ENCODE measurements at places on chromosomes 2 and 18.

DNA sequence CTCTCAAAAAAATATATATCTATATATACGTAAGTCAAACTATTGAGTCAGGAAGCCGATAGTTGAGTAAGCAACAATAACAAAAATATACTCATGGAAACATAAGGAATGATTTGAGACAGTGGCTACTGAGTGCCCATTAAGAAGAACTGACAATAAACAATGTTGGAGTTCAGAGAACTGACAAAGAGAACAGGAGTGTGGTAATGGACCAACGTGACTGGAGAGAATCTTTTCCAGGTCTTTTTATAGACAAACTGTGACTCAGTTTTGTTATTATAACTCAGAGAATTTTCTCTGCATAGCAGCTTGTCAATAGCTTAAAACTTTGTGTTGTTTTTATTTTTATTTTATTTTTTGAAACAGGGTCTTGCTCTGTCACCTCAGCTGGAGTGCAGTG, 4.6 kb upstream of the GALM start:
- no peak for DNase-seq

- peak; percentile 15 for DNase-seq
These were observed 132.9 kb downstream of the BCL2 start for GRCh38 chr18:63186520-63187222.

- peak; percentile 36 for DNase-seq
These were observed 85.7 kb downstream of the ACTR2 start for GRCh38 chr2:65313126-65313953.

- no peak for DNase-seq
These were observed 13.1 kb downstream of the ASPRV1 start for GRCh38 chr2:69948032-69948962.

- no peak for DNase-seq
These were observed 24.3 kb upstream of the KCNF1 start for GRCh38 chr2:10887476-10887875.

DNA sequence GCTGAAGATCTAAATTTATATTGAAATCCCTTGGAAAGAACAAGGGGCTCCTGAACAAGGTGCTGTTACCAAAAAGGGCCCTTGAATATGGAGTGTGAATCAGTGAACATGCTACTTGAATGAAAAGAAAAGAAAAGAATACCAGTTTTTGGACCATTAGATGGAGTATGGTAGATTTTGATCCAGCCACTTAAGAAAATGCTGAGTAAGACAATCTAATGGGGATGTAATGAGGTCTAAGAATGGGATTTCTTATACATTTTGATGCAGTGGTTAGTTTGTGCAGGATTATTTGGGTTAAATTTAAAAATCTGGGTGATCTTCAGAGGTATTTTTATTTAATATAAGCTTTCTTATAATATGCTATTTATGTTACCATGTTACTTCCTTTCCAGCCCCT, 2003.0 kb upstream of the LRRTM1 start:
- no peak for DNase-seq

DNA sequence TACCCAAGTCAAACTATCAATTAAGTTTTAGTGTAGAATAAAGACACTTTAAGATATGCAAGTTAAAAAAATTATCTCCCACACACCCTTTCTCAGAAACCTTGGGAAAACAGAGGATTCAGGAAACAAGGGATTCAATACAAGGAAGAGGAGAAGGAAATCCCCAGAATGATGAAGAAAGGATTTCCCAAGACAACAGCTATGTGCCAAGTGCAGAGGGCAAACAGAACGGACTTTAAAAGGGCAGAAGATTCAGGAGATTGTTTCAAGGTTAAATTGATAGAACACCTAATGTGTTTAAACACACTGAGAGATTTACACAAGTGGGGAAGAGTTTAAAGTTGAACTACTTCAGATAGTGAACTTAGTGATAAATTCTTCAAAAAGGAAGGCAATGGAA, 71.5 kb upstream of the EPAS1 start:
- DNase-seq: no peak

DNA sequence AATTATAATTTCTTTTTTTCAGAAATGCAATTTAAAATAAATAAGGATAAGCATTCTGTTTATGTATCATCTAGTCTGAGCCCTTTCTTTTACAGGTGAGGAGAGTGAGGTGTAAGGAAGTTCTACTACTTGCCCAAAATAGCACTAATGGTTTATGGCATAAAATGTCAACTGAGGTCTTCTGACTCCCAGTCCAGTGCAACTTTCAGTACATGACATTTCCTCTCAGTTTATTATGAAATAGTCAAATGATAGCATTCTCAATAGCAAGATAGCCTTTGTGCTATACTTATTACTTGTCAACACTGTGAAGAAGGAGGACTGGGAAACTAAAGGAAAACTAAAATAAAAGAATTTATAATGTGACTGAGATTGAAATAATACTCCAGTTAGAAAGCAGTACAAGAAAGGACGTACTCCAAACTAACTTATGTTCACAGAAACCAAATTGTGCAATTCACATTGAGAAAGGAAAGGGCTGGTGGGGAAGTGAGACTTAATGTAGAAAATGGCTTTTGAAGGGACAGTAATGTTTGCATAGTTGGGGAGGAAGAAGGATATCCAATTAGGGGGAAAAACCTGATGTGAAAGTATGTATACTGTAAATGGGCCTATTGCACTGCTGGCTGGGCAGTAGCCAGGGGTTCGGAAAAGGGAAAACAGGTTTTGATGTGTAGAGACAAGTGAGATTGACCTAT, 166.7 kb upstream of the ZEB2 start:
- no peak for DNase-seq

- DNase-seq: peak; percentile 12
These were observed 21.1 kb downstream of the GPR45 start for GRCh38 chr2:105262651-105263091.

DNA sequence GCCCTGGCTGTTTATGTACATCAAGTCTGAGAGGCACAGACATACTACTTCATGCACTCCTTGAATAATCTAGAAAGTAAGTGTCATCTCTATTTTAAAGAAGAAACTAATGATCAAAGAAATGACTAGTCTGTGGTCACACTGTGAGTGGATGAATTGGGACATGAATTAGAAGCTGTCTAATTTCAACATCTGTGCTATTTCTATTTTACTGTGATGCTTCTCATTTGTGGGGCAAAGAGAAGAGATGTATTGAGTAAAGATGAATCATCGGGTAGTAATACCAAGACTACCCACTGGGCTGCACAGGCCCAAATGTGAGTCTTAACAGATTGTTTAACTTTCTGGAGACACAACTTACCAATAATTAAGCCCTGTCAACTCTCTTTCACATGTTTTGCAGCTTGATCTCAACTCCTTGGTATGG, 42.4 kb upstream of the MTIF2 start:
- peak; percentile 42 for DNase-seq

DNA sequence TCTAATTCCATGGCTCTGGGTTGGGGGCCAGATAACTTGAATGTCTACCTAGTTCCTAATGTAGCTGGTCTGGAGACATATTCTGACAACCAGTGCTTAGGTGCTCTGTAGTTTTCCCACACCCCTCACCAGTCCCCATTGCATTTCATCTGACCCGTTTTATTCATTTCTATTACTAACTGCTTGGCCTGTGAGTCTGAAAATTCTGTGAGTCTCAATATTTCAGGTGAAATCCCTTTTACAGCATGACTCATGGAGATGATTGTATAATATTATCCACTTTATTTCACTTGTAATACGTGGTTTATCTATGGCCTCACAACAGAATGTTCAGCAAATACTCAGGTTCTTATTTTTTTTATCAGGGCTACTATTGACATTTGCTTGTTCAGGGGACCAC, 103.7 kb upstream of the UGP2 start:
- DNase-seq: peak; percentile 31

DNA sequence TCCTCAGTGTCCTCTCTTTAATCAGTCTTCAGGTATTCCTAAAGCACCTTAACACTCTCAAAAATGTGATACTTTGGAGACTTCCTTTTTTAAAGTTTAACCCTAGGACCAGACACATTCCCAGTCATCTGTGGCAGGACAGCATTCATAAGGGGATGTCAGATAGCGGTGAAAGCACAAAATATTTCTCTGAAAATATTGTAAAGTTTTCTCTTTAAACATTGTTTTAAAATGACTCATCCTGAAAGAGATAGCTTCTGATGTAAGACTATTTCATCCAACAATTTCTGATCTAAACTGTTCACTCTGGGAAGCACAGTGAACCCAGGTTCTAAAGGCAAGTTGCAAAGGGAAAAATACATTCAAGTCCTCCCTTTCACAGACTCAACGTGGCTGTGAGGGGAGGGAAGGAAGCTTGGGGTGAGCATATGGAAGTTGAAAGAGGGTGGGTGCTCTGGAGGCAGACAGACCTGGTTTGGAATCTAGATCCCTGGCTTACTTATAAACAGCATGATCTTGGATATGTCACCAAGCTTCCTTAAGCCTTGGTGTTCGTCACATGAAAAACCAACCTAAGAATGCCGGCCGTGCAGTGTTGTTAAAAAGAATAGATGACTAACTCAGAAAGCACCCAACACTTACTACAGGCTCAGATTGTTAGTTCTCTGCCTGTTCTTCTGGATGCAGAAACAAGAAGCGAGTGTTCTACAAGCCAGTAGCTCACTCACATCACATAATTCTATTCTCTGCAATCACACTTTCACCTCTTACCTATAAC, 12.1 kb downstream of the GALNT14 start:
- no peak for DNase-seq

- DNase-seq: peak; percentile 5
These were observed 85.6 kb downstream of the IKZF2 start for GRCh38 chr2:213065583-213066442.

DNA sequence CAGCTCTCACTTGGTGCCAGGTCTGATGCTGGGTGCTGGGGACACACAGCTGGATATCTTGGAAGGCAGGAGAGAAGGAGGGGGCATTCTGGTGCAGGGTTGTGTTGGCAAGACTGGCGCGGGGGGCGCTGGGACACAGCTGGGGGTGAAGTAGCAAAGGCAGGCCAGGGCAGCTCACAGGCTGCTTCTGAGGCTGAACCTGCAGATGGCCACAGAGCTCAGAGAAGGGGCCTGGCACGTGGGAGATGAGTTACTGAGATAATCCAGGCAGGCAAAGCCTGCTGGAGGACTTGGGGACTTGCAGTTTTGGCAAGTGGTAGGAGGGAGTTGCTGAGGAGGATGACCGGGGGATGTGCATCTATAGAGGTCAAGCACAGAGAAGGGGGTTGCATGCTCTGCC, 16.2 kb upstream of the DGKD start:
- DNase-seq: no peak

DNA sequence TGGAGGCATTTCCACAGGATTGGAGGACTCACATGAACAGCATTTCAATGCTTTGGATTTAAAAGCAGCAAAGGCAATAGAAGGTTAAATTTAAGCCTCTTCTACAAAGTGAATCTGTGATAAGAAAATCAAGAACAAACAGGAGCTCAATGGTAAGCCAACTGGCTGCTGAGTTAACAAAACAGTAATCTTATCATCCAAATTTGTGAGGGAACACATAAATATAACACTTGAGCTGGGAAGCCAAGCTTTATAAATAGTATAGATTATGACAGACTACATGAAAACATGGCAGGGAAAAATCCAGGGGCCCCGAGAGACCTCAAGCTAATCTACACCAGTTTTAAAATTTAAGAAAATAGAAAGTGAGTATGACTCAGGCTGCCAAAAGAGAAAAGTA, 108.5 kb upstream of the PGAP1 start:
- no peak for DNase-seq

DNA sequence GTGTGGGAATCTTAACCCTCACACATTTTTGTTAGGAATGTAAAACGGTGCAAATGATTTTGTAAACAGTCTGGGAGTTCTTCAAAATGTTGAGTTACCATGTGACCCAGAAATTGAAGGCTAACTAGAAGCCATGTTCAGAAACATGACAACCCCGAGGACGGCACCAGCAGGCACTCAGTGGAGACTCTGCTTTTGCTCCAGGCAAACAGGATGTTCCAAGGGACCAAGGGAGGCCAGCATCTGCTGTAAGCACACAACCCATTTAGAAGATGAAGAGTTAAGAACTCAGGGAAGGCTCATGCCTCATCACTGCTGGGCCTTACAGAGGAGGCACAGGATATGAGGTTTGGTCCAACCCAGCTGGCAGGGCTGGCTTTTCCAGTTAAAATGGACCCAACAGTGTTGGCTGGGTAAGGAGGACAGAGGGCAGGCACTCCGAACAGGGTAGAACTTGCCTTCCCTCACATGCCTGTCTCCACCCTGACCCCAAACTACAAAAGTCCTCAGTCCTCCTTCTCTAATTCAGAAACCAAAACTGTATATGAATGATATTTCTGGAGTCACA, 23.6 kb downstream of the PARD6G start:
- DNase-seq: no peak

DNA sequence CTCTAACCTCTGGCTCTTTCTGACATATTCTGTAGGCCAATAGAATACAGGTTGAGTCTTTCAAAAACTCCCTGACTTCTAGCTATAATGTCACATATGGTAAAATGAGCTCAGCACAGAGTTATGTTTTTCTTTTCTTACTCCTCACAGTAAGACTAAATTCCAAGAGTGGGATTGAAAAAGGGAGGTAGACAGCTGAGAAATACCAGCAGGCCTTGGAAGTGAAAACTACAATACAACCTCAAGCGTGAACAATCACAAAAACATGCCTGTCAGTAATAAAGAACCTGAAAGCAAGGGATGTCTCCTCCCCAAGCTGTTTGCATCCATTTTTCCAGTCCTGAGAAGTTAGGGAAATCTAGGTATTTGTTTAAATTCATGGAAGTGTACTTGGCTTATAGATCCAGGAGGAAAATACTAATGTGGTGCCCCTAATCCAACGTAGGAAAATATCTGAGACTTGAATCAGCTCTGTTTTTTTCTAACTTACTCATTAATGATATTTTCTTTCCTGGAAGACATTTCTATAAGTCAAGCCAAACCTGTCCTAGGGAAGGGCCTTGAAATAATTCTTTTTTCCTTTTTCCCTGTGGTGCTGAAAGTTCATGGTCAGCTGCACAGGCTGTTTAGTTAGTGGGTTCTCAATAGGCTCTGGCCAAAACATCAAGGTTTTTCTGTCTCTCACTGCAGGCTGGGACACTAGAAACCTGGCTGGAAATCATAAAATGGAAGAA, 167.9 kb upstream of the SPATS2L start:
- peak; percentile 85 for DNase-seq

DNA sequence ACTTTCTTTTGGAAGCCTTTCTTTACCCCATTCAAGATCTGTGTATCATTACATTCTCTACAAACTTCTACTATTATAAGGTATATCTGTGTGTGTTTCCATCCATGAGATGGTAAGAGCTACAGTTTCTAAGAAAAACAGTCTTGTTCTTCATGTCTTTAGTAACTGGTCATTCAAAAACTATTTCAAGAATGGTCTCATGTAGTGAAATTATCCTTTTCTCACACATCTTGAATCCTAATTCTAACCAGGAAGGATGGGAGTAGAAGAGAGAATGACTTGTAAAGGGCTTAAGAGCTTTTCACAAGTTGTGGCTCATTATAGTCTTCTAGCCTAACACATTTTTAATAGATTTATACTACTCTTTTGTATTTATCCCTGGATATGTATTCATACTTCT, 47.3 kb downstream of the ROCK1 start:
- peak; percentile 61 for DNase-seq

GRCh38 chr2:205934443-205934842, 151.5 kb downstream of the INO80D start:
- no peak for DNase-seq

GRCh38 chr2:64947885-64948284, 41.3 kb upstream of the SLC1A4 start:
- no peak for DNase-seq

GRCh38 chr2:229133155-229133772, 137.8 kb downstream of the PID1 start:
- peak; percentile 34 for DNase-seq

- no peak for DNase-seq
These were observed 153.6 kb downstream of the FSHR start for GRCh38 chr2:49000695-49001094.

GRCh38 chr2:237732070-237732469, 66.5 kb upstream of the RBM44 start:
- DNase-seq: no peak

- DNase-seq: no peak
These were observed 46.6 kb downstream of the TAF1B start for GRCh38 chr2:9889812-9890261.

Data from fibroblast of upper back skin (primary cell).